ENCODE measurements at places on chromosomes 7 and 10. TPM values are rescaled to one million over a fixed set of nuclear protein-coding genes. Genes with fewer than 3 reads are reported as not detected.

DNA sequence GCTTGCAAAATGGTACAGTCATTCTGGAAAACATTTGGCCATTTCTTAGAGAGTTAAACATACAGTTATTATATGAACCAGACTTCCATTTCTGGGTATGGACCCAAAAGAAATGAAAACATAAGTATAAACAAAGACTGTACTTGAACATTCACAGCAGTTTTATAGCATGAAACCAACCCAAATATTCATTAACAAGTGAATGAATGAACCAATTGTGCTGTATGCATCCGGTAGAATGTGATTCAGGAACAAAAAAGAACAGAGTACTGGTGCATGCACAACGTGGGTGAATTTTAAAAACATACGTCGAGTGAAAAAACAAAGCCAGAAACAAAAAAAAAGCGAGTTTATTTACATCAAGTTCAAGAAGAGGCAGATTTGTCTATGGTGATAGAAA is 1085.8 kb upstream of the AUTS2 start:
- H3K27ac ChIP-seq: no peak overlapping the region
- no peak for DNase-seq
- no peak overlapping the region for H3K4me3 ChIP-seq
- no peaks in the 10 kb centered on the region for H3K36me3 ChIP-seq

DNA sequence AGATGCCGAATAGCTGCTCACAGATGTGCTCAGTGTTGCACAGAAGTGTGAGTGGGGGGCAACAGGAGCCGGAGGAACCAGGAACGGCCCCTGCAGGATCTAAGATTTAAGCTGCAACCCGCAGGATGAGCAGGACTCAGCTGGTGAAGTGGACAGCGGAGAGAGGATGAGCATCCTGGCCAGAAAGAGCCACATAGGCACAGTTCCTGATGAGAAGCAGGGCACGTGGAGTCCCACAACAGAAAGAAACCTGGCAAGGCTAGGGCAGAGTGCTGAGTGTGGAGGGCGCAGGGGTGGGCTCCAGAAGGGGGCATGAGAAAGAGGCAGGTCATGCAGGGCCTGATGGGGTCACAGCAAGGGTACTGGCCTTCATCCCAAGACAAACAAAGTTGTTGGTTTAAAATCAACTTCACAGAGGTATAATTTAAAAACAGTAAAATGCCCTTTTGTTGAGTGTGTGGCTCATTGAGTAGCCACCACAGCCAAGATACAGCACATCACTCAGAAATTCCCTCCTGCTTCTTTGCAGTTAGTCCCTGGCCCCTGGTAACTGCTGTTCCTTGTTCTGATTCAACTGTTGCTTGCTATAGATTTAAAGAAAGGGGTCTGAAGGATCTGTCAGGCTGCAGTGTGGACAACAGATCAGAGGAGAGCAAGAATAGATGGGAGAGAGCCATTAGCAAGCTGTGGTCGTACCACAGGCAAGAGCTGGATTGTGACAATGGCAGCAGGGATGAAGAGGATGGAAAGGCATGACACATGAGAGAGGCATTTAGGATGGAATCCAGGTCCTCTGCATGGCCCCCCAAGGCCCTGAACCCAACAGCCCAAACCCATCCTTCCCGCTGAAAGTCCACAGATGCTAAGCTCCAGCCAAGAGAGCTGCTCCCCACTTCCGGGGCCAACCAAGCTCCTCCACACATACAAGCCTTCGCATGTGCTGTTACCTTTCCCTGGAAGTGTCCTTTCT is 53.1 kb upstream of the OSBPL3 start:
- H3K36me3 ChIP-seq: peaks cover 2% of the 10 kb centered on the region
- peaks cover 22% of the 10 kb centered on the region for H3K4me1 ChIP-seq
- H3K27me3 ChIP-seq: peaks cover 4% of the 10 kb centered on the region
- H3K27ac ChIP-seq: no peak overlapping the region
- H3K4me3 ChIP-seq: no peak overlapping the region

- no peak overlapping the region for H3K27ac ChIP-seq
- H3K36me3 ChIP-seq: no peaks in the 10 kb centered on the region
- H3K4me3 ChIP-seq: no peak overlapping the region
- DNase-seq: no peak
- H3K4me1 ChIP-seq: no peaks in the 10 kb centered on the region
Measured at GRCh38 chr7:137545059-137545716, 201.7 kb upstream of the PTN start.

DNA sequence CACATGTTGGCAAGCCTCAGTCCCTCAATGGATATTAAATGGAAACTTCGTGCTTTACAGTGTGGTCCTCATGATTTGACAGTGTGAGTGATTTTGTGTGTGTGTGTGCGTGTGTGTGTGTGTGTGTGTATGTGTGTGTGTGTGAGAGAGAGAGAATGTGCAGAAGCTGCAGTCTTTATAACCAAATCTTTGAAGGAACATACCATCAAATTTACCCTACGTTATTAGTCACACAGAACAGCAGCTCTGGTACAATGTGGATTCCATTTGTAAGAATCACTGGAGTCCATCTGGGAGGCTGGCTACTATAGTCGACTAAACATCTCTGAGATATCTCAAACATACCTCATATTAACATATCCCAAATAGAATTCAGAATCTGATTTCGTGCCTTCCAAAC is 928.0 kb upstream of the POT1 start:
- H3K27ac ChIP-seq: no peak overlapping the region
- DNase-seq: no peak
- no peaks in the 10 kb centered on the region for H3K4me1 ChIP-seq
- no peaks in the 10 kb centered on the region for H3K36me3 ChIP-seq
- H3K4me3 ChIP-seq: no peak overlapping the region
- H3K27me3 ChIP-seq: no peaks in the 10 kb centered on the region

GRCh38 chr7:157496416-157497275 is 159.8 kb downstream of the DNAJB6 start:
- H3K36me3 ChIP-seq: peaks cover 11% of the 10 kb centered on the region
- no peak overlapping the region for H3K4me3 ChIP-seq
- peaks cover 35% of the 10 kb centered on the region for H3K27me3 ChIP-seq
- H3K4me1 ChIP-seq: peaks cover 9% of the 10 kb centered on the region

DNA sequence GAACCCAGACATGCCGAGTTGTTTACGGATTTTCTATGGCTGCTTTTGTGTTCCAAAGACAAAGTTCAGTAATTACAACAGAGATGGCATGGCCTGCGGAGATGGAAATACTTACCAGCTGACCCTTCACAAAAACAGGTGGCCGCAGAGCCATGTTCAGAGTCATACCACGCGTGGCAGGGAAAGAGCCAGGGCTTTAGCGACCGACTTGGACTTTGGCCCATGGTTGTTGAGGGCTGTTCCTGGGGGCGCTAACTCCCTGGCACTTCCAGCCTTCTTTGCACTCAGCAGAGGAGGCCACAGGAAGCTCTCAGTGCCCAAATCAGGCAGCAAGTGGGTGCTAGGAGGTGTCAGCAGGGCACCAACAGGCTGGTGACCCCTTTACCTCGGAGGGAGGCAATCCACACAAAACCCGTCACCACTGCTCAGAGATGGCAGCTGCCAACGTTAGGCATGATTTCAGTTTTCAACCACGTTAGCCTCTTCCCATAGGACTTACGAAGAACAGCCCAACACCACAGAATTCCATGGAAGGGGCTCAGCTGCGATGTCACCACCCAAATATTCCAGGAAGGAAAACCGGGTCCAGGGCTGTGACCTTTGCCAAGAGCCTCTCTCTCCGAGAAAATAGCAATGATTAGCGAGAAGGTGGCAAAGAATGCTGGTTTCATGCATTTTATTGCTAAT is 21.4 kb upstream of the CNPY1 start:
- no peaks in the 10 kb centered on the region for H3K36me3 ChIP-seq
- H3K27ac ChIP-seq: no peak overlapping the region
- no peaks in the 10 kb centered on the region for H3K4me1 ChIP-seq
- no peaks in the 10 kb centered on the region for H3K27me3 ChIP-seq
- DNase-seq: no peak
- H3K4me3 ChIP-seq: no peak overlapping the region

DNA sequence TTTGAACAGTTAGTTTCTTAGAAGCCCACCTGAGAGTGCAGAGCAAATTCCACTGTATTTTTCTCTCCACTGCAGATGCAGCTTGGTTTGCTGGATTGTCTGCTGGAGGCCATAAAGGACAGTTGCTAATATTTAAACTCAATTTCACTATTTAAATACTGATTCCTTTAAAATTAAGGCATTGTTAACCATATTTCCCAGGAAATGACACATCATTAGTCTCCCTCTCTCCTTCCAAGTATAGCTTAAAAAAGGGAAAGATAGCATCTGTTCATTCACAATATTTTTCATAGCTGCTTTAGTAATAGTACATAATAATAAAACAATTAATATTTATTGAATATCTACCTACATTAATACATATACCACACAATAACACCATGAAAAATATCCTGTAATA is 252.9 kb downstream of the HGF start:
- no peak for DNase-seq
- H3K36me3 ChIP-seq: no peaks in the 10 kb centered on the region
- H3K4me3 ChIP-seq: no peak overlapping the region
- no peak overlapping the region for H3K27ac ChIP-seq

GRCh38 chr10:122624546-122624945 is 64.0 kb downstream of the DMBT1 start:
- H3K4me3 ChIP-seq: no peak overlapping the region
- H3K4me1 ChIP-seq: no peaks in the 10 kb centered on the region
- H3K36me3 ChIP-seq: no peaks in the 10 kb centered on the region
- DNase-seq: no peak
- H3K27ac ChIP-seq: no peak overlapping the region

GRCh38 chr10:116913695-116914094 is 64.4 kb downstream of the ENO4 start:
- H3K4me3 ChIP-seq: no peak overlapping the region
- H3K27ac ChIP-seq: no peak overlapping the region
- DNase-seq: no peak
- H3K4me1 ChIP-seq: no peaks in the 10 kb centered on the region

DNA sequence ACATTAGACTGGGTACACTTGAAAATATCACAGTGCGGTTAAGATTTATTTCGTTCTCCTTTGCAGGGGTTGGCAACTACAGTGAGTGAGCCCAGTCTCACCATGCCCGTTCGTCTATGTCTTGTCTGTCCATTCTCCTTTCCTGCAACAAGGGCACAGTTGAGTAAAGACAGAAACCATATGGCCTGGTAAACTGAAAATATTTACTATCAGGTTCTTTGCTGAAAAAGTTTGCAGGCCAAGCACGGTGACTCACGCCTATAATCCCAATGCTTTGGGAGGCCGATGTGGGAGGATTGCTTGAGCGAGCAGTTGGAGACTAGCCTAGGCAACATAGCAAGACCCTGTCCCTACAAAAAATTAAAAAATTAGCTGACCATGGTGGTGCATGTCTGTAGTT is 11.4 kb upstream of the KCTD7 start:
- no peak overlapping the region for H3K4me3 ChIP-seq
- H3K27me3 ChIP-seq: no peaks in the 10 kb centered on the region
- H3K36me3 ChIP-seq: no peaks in the 10 kb centered on the region
- H3K27ac ChIP-seq: no peak overlapping the region
- no peaks in the 10 kb centered on the region for H3K4me1 ChIP-seq

DNA sequence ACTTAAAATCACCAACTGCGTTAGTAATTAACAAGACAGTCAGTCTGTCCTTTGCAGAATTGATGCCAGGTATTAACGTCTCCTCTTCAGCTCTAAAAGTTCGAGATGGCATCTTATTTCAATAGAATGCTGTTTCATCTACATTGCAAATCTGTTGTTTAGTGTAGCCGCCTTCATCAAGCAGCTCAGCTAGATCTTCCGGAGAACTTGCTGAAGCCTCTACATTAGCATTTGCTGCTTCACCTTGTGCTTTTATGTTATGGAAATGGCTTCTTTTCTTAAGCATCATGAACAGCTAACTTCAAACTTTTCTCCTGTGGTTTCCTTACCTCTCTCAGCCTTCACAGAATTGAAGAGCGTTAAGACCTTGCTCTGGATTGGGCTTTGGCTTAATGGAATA is 95.5 kb upstream of the FAM20C start:
- H3K4me1 ChIP-seq: no peaks in the 10 kb centered on the region
- no peak overlapping the region for H3K27ac ChIP-seq
- H3K36me3 ChIP-seq: no peaks in the 10 kb centered on the region
- peaks cover 6% of the 10 kb centered on the region for H3K27me3 ChIP-seq

DNA sequence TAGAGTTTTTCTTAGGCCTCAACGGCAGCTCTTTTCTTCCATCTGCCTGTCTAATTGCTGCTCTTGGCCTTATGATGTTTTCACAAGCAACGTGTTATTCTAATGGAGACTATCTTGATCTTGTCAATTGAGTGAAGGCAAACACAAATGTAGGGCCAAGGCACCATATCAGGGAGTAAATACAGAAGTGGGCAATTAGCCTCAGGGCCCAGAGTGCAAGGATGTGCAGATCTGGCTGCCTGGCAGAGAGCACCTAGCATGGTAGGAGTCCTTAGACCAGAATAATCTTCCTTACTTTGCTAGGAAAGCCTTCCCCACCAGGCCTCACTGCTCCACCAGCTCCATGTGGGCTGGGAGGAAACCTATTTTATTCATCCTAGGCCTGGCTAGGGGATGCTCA is 590.9 kb downstream of the LRMDA start:
- H3K4me3 ChIP-seq: no peak overlapping the region
- H3K27me3 ChIP-seq: peaks cover 4% of the 10 kb centered on the region
- H3K36me3 ChIP-seq: no peaks in the 10 kb centered on the region
- no peak for DNase-seq
- no peaks in the 10 kb centered on the region for H3K4me1 ChIP-seq

DNA sequence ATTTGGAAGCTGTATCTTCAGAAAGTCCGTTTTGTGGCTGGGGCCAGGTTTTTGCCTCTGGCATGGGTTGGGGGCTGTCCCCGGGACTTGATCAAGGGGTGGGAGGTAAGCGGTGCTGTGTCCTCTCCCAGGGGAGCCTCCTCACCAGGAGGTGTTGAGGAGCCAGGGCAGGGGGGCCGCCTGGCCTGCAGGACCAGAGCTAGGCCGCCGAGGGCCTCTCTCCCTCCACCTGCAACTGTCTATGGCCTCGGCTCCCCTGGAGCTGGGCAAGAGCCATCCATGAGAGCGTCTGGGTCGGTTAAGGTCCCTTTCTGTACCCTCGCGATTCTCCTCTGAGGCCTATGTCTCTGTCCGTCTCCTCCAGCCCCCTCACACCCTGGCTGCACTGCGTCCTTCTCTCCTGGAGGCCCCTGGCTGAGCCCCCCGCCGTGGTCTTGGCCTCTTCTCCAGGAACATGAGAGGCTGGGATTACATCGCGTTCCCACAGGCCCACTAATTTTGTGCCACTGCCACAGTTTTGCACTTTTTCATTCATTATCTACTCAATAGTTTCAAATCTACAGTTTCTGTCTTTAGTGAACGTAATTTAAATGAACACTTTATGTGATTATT is 20.6 kb downstream of the CALML5 start:
- H3K4me1 ChIP-seq: no peaks in the 10 kb centered on the region
- no peaks in the 10 kb centered on the region for H3K27me3 ChIP-seq
- no peak overlapping the region for H3K4me3 ChIP-seq
- no peaks in the 10 kb centered on the region for H3K36me3 ChIP-seq
- no peak overlapping the region for H3K27ac ChIP-seq

- peaks cover 2% of the 10 kb centered on the region for H3K4me1 ChIP-seq
- no peak overlapping the region for H3K27ac ChIP-seq
- H3K4me3 ChIP-seq: no peak overlapping the region
- H3K36me3 ChIP-seq: peaks cover 48% of the 10 kb centered on the region
- H3K27me3 ChIP-seq: no peaks in the 10 kb centered on the region
Measured at GRCh38 chr7:37142958-37143357, 305.7 kb downstream of the ELMO1 start.

- H3K27ac ChIP-seq: no peak overlapping the region
- H3K36me3 ChIP-seq: no peaks in the 10 kb centered on the region
- no peaks in the 10 kb centered on the region for H3K4me1 ChIP-seq
- no peak for DNase-seq
- no peak overlapping the region for H3K4me3 ChIP-seq
- peaks cover 60% of the 10 kb centered on the region for H3K27me3 ChIP-seq
Measured at GRCh38 chr10:49690698-49691356, 11.4 kb downstream of the C10orf53 start.

SRRM3 gene
- total RNA-seq: not detected

RPEL1 gene
- not detected for total RNA-seq

LRGUK gene
- total RNA-seq: 0.17 TPM

CPEB3 gene
- 3.4 TPM for total RNA-seq

ADCY1 gene
- 0.03 TPM for total RNA-seq

SORBS1 gene
- total RNA-seq: 0.71 TPM

KCND2 gene
- total RNA-seq: not detected
